ENCODE measurements at places on chromosomes 3 and 15. TPM values are rescaled to one million over a fixed set of nuclear protein-coding genes. Genes with fewer than 3 reads are reported as not detected.

DNA sequence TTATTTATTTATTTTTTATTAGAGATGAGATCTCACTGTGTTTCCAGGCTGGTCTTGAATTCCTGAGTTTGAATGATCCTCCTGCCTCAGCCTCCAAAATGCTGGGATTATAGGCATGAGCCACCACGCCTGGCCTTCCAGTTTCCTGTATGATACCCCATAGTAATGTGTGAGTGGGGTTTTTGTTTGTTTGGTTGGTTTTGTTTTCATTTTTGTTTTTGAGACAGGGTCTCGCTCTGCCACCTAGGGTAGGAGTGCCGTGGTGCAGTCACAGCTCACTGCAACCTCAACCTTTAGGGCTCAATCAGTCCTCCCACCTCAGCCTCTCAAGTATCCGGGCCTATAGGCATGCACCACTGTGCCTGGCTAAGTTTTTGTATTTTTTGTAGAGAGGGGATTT is 30.9 kb downstream of the GOLM2 start:
- no peak for DNase-seq

GRCh38 chr3:47731061-47731460 is 50.6 kb downstream of the SMARCC1 start:
- DNase-seq = no peak

GRCh38 chr3:155704061-155704460 is 40.8 kb downstream of the PLCH1 start:
- DNase-seq = no peak

The RAB7A gene
- polyA plus RNA-seq = 137 TPM

The LDHAL6B gene
- not detected for polyA plus RNA-seq
